Large intestine (tissue), 12 donors: ENCODE measurements at places on chromosomes 4 and X. TPM values are rescaled to one million over a fixed set of nuclear protein-coding genes. Genes with fewer than 3 reads are reported as not detected.

DNA sequence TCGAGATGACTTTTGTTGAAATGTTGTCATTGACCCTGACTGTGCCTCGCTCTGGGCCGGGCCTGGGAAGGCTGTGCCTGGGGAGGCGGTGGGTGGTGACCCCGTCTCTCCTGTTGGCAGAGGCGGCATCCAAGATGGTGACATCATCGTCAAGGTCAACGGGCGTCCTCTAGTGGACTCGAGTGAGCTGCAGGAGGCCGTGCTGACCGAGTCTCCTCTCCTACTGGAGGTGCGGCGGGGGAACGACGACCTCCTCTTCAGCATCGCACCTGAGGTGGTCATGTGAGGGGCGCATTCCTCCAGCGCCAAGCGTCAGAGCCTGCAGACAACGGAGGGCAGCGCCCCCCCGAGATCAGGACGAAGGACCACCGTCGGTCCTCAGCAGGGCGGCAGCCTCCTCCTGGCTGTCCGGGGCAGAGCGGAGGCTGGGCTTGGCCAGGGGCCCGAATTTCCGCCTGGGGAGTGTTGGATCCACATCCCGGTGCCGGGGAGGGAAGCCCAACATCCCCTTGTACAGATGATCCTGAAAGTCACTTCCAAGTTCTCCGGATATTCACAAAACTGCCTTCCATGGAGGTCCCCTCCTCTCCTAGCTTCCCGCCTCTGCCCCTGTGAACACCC is 36.4 kb downstream of the HTRA3 start:
- DNase-seq: no peak

FAM184B gene
- 0.04 TPM for polyA plus RNA-seq

TMPRSS11D gene
- polyA plus RNA-seq: 0.06 TPM

GRCh38 chr4:24482871-24483270 is 101.5 kb downstream of the DHX15 start:
- DNase-seq: no peak

DNA sequence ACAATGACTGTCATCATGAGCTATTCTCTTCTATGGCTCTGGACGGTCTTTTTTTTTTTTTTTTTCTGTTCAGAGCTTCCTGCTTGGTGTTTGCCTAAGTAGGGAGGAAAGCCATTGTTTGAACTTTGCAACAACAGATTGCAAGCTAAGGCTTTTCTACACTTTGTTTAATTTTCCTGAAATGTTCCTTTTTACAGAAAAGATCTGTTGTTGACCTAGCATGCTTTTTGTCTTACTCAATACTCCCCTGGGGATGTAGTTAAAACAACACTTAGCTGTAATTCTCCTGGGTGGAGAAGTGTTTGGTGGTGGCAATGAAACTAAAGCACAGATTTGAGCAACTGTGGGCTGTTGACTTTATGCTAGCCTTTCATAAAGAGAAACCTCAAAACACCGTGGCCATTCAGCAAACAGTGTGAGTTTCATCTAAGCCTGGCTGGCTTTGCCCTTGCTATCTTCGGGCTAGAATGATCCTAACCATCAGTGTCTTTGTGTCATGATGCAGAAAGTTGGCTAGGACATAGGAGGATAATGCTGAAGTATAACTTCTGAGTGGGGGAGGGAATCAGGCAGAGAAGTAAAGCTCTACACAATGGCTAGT is 110.5 kb downstream of the ANXA3 start:
- DNase-seq: peak; percentile 39

GRCh38 chr4:5199912-5200311 is 148.6 kb downstream of the STK32B start:
- DNase-seq: no peak

GRCh38 chr4:158895797-158896576 is 127.2 kb downstream of the FNIP2 start:
- DNase-seq: no peak

- no peak for DNase-seq
Observed at GRCh38 chrX:39453889-39454621, 643.7 kb downstream of the BCOR start.

DNA sequence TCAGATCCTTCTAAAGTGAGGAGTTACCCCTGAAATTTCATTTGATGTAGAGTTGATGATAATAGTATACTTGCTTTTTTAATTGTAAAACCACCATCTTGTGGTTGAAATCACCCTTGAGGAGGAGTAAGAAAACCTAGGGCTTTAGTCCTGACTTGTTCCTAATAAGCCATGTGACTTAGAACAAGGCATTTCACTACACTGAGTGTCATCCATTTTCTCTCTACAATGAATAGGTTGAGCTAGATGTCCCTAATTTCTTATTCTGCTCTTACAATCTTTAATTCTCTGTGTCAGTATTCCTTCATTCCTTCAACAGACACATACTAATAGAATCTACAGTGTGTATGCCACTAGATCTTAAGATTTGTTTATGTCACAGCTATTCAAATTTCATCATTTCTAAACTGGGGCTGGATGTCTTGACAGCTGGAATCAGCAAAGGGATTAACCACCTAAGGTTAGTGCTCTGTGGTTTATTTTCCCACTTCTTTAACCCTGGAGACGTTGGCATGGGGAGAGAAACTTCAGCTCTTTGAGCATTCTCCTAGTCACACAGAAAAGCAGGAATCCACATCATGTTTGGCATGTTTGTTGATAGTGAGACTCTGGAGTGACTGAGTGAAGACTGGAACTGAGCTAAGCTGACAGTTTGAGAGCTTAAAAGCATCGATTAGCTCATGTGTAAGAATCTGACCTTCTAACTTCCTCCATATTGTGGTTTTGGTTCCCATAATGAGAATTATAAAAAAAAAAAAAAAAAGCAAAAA is 246.3 kb downstream of the NDST4 start:
- DNase-seq: no peak

MCTS1 gene
- 51.2 TPM for polyA plus RNA-seq

DNA sequence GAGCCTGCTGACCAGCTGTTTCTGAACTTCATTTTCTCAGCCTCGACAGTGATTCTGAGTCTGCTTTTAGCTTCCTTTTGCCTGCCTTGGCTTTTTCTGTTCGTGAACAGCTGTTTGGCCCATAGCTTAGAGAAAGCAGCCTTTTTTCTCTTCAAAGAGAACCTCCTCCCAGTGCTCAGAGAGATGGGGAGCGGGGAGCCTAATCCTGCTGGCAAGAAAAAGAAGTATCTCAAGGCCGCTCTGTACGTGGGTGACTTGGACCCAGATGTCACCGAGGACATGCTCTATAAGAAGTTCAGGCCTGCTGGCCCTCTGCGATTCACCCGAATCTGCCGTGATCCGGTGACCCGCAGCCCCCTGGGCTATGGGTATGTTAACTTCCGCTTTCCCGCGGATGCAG is 756 bp downstream of the PABPC5 start:
- no peak for DNase-seq

GRCh38 chrX:34332334-34332733 is 200.2 kb upstream of the FAM47A start:
- no peak for DNase-seq

DNA sequence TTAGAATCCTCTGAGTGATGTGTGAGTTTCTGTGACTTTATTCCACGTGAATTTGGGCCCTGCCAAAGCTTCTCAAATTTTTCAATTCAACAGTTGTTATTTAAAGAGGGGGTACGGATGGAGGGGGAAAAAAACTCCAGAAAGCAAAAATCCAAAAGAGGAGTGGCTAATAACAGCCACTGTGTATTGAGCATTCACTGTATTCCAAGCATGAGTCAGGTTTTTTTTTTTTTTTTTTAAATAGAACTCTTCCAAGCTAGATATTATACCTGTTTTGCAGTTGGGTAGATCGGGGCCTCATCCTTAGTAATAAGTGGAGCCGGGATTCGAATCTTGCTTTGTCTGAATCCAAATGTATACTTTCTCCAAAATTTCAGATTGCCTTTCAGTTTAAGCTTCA is 6.4 kb upstream of the RHOH start:
- no peak for DNase-seq

- no peak for DNase-seq
Observed at GRCh38 chr4:42470023-42470422, 72.7 kb downstream of the SHISA3 start.

GRCh38 chr4:124111922-124112321 is 600.6 kb downstream of the ANKRD50 start:
- peak; percentile 40 for DNase-seq

GRCh38 chrX:73812256-73812655 is 249.3 kb downstream of the CHIC1 start:
- DNase-seq: no peak

DNA sequence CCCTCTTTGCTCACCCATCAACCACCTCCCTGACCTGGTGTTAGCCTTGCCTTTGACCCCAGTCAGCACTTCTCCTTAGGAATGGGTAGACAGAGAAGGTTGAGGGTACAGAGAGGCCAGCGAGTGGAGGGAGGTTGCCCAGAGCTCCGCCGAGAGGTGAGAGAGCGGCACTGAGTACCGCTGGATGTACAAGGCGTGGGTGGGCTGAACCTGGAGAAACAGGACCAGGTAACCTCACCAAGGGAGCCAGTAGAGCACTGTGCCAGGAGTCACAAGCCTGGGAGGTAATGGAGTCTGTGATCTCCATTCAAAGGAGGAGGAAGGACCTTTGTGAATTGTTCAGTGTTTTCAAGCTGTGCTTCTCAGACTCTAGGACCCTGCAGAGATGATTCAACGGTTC is 256.2 kb downstream of the EVC2 start:
- DNase-seq: no peak

FAM200B gene
- polyA plus RNA-seq: 58.6 TPM

GRCh38 chr4:68346461-68346860 is 3.4 kb downstream of the YTHDC1 start:
- no peak for DNase-seq

- DNase-seq: no peak
Observed at GRCh38 chr4:167587361-167587760, 353.1 kb upstream of the SPOCK3 start.

DNA sequence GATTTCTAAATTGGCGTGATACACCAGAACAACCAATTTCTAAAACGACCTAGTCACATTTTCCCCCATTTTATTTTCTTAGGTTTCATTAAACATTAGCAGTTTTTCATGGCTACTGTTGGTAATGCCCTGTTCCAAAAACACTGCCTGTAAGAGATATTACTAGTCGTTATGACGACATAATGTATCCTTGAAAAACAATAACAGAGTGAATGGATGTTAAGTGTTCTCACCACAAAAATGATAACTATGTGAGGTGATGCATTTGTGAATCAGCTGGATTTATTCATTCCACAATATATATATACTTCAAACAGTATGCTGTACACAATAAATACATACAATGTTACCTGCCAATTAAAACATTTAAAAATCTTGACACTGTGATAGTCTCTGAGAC is 1147.6 kb upstream of the PCDH10 start:
- DNase-seq: no peak

DNA sequence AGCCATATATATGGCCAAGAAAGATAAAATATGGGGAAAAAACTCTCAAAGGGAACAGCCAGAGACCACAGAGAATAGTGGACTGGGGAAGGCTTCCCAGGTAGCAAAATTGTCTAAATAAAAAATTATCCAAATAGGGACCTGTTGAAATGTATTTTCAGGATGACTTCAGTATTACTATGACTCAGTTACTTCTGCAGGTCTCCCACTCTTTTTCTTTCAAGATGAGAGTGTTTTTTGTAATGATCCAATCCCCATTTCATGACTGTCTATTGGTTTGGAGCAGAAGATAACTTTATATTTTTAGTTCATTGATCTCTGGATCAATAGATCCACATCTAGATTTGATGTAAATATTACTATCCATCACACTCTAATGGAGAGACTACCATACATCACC is 372.1 kb upstream of the EMCN start:
- no peak for DNase-seq

GRCh38 chr4:63396269-63396668 is 1013.0 kb downstream of the TECRL start:
- no peak for DNase-seq

DNA sequence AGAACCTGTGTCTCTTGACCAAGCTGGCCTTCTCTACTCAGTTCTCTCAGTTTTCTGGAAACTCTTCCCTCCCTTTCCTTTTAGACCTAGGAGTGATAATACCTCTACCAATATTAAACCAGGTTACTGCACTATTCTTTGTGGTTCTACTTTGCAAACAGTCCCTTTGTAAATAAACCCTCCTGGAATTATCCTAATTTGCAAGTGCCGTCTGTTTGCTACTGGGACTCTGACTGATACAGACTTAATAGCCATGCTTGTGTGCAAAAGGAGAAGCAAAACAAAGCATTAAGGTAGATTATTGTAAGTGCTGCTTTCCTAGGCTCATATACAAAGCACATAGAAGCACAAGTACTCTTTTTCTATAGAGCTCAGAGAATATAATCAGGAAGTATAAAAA is 507.0 kb downstream of the INPP4B start:
- DNase-seq: no peak

- DNase-seq: no peak
Observed at GRCh38 chr4:54058171-54058570, 6.2 kb downstream of the CHIC2 start.

DNA sequence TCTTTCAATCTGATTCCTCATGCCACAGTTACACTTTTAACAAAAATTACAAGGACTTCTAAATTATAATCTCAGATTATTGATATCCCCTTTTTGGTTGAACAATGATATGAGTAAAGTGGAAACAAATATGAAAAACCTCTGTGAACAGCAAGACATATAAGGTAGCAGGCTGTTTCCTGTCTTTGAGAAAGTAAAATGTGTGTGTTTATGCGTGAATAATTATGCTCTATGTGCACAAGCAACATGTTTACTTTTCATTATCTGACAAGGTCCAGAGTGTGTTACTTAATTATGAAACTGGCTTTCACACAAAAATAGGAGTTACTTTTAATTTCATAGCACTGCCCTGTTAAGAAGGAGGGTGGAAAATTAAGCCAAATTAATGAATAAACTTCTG is 43.1 kb downstream of the DDIT4L start:
- no peak for DNase-seq

UGT2B11 gene
- 0.15 TPM for polyA plus RNA-seq

GRCh38 chr4:170420255-170420693 is 330.5 kb upstream of the AADAT start:
- no peak for DNase-seq

DNA sequence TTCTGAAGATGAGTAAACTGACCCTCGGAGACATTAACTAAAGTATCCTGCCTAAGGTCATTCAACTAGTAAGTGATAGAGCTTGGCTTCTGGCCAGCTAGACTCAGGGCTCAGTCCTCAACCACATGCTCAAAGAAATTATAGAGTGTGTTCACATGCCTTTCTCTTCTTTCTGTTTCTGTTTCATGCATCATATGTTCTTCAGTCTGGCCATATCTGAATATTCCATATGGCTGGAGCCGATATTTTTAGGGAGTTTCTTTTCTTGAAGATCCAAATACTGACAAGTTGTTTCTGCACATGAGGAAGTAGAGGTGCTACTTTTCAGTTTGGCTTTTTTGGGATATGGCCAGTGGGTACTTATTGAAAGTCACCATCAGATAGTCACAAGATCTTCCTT is 44.9 kb downstream of the MMRN1 start:
- DNase-seq: peak; percentile 13

DNA sequence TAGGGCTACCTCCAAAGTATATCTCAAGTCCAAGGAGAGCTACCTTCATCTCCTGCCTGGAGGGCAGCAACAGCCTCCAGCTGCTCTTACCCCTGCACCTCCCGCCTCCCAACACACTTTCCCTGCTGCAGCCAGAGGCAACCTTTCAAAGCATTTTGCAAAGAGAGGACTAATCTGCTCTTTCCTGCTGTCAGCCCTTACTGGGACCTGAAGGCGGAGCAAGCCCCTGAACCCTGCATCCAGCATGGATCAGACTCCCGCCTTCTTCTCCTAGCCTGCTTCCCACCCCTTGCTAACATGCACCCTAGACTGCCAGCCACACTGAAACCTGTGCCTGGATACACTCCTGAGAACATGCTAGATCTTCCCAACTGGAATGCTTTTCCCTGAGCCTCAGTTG is 37.7 kb upstream of the VMA21 start:
- DNase-seq: no peak

KLHL13 gene
- polyA plus RNA-seq: 73.6 TPM

NAP1L2 gene
- 1.9 TPM for polyA plus RNA-seq

GRCh38 chrX:2708592-2709188 is 17.6 kb downstream of the CD99 start:
- DNase-seq: no peak

OTUD6A gene
- not detected for polyA plus RNA-seq
